HFFc6 (cell line): ENCODE measurements at places on chromosomes 1 and 21.

DNA sequence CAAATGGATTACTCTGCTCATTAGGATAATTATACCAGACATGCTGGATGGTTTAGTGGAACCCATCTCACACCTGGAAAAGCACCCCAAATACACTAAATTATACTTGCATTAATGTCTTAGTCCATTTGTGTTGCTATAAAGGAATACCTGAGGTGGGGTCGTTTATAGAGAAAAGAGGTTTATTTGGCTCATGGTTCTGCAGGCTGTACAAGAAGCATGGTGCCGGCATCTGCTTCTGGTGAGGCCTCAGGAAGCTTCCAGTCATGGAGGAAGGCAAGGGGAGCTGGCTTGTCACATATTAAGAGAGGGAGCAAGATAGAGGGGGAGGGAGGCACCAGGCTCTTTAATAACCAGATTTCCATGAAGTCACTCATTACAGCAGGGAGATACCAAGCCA lies 95.6 kb downstream of the MT1HL1 start:
- no peak for DNase-seq

DNA sequence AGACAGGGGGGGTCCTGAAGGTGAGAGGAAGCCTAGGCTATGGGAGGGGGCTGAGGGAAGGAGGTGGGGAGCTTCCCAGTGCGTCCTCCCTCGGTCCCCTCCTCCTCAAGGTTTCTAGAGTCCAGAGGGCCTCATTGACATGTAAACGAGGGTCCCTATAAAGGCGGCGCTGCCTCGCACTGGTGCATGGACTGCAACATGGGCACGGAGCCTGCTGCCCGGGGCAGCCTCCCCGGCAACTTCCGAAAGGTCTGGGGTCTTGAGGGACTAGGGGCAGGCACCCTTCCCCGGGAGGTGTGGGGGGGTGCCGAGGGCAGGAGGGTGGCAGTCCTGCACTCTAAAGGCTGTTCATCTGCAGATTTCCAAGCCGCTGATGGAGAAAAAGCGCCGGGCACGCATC lies at the start of gene HES3:
TSS of gene HES3 (plus strand) at position 187 of the 400 bp plus-strand sequence. CDS start at position 374, 187 bp downstream.
- DNase-seq, result no peak

DNA sequence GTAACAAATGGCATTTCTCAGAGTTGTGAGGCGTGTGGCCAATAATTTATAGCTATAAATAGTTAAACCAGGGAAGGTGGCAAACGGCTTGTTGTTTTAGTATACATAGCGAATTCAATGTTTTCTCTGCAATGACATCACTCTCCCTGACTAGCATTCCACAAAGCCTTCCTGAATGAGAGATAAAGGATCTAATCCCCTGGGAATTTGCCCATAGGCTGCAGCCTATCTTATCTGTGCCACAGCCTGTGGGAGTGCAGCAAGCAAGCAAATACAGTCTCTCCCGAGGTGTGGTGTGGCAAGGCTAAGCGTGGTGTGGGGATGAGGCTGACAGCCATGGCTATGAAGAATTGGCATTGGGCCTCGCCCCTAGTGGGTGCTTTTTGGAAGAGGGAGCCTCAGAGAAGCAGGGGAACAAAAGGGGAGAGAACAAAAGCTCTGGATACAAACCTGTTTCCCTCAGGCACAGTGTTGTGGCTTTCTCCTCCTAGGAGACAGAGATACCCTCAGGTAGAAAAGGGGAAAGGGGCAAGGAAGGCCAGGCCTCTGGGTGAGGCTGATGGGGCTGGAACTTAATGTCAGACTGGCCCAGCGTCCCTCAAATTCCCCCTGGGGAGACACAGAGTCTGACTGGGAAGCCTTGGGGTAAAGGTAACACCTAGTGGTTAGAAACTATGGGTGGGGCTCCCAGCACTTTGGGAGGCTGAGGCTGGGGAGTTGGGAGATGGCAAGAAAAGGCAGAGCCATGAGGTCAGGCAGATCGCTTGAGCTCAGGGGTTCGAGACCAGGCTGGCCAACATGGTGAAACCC lies 8.9 kb downstream of the TAGLN2 start:
- DNase-seq, result peak; percentile 94

GRCh38 chr21:36769051-36769839 lies 70.3 kb downstream of the SIM2 start:
- no peak for DNase-seq

GRCh38 chr1:30610917-30611316 lies 112.5 kb downstream of the MATN1 start:
- DNase-seq, result no peak

DNA sequence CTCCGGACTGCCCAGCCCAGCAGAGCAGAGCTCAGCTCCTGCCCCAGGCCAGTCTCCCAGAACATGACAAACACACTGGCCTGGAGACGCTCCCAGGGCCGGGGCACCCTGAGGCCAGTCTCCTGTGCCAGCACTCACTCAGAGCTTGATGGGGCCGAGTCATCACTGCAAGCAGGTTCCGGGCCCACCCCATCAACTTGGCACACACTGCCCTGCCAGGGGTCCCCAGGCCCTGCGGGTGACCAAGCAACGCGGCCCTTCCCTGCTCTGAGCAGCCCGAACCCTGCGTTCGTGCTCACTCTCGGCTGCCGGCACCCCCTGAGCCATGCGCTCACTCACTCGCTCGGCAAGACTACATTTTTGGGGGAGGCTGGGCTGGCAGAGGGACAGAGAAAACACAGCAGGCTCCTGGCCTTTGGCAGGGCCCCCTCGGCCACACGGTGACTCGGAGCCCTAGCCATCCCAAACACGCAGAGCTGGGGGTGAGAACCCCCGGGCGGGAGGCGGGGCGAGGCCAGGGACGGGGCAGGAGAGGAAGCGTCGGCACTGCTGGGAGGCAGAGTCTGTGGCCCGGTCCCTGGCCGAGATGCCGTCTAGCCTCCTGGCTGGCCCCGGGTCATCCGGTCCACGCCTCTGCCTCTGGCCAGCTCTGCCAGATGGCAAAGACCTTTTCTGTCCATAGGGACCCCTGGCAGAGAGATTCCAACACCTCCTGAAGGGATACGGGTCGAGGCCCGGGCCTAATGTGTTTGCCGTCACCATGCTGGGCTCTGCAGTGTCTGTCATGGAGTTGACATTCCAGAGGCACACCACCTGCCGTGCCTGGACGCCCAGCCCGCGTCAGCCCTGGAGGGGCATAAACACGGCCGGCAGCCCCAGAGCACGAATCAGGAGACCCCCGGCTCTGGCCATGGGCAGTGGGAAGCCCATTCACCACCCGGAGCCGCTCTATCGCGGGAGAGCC lies 68.0 kb downstream of the MEGF6 start:
- DNase-seq, result peak; percentile 98

DNA sequence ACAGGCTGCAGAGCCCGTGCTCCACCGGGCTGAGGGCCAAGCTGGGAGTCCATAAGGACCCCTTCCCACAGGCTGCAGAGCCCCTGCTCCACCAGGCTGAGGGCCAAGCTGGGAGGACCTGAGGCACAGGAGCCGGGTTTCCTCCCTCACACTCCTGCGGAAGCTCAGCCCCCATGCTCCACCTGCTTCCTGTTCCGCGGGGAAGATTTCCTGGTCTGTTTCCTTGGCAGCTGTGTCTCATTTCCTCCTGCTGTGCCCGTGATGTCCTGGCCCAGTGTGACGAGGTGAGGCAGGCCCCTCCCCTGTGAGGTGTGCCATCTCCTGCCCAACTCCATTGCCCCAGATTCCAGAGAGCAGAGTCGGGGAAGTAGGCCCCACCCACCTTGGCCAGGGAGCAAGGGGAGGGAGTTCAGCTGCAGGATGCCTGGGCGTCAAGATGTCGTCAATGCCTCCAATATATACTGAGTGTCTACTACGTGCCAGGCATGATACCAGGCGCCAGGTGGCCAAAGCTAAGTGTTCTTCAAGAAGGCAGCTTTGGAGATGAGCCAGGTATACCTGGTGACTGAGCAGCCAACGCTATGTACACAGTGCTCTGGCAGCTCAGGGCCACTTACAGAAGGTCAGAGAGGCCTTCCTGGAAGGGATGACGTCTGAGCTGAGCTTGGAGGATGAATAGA lies 58.8 kb downstream of the NAV1 start:
- DNase-seq, result no peak

DNA sequence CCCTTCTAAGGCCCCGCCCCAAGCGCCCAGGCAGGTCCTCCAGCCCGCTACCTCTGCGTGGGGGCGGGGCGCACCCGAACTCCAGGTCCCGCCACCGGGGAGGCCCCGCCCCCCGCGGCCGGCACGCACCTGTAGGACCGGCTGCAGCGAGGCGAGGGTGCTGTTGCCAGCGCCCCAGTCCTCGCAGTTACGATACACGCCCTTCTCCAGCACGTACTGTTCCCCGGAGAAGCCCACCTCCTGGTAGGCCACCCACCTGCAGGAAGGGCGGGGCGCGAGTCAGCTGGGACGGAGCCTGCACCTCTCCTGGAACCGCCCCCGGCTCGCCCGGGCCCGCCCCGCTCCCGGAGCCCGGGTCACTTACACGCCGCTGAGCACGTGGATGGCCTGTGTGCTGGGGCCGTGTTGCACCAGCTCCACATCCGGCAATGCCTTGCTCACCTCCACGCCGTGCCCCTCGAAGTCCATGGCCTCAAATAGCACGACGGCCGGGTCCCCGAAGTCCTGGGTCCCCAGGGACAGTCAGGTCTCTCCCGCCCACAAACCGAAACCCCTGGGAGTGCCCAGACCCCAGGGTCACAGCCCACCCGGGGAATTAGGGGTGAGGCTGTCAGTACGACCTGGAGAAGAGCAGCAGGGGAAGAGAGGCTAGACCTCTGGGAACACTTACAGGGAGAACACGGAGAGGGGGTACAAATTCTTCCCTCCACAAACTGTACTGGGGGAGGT lies 17.3 kb downstream of the CRYBG2 start:
- no peak for DNase-seq

DNA sequence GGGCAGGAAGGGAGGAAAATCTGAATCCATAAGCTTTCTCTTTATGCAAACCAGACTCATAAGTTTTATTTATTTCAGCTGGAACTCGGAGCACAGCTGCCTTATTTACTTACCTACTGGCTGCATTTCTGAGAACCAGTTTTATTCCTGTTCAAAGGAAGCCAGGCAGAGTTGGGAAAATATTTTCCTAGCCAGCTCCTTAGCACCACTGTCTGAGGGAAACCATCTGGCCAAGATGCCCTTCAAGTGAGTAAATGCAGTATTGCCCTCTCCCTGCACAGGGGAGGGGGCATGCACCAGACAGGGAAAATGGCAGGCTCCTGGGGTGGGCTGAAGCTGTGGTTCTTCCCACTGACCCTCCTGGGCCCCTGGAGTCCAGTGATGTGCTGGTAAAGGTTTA lies 28.9 kb upstream of the FMOD start:
- no peak for DNase-seq
